ENCODE measurements at places on chromosomes 6 and 20.

GRCh38 chr6:31978831-31979230 is 3.0 kb upstream of the C4A start:
- peaks cover 2% of the 10 kb centered on the region for H3K36me3 ChIP-seq
- H3K4me3 ChIP-seq = no peak overlapping the region
- no peaks in the 10 kb centered on the region for H3K27me3 ChIP-seq
- DNase-seq = no peak

GRCh38 chr6:107561306-107561705 is 71.4 kb downstream of the SOBP start:
- no peaks in the 10 kb centered on the region for H3K36me3 ChIP-seq
- H3K27ac ChIP-seq = no peak overlapping the region
- no peak for DNase-seq

DNA sequence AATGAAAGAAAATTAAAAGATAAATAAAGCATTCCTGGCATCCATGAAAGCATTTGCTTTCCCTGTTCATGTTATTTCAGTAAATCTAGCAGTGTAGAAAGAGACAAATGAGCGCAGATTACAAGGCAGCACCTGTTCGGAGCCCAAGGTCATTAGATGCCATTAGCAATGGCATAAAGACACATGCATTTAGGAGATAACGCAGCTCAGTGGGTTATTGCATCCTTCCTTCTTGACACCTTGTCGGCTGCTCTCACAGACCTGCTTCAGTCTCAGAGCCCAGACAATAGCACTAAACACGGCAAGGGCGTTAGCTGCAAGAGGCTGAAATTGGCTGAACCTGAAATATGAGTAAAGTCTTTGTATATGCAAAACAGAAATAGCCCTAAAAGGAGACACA is 140.3 kb downstream of the ATXN1 start:
- no peak overlapping the region for H3K4me3 ChIP-seq
- H3K27me3 ChIP-seq = no peaks in the 10 kb centered on the region
- H3K27ac ChIP-seq = peak overlapping the region; percentile 70
- no peaks in the 10 kb centered on the region for H3K36me3 ChIP-seq

DNA sequence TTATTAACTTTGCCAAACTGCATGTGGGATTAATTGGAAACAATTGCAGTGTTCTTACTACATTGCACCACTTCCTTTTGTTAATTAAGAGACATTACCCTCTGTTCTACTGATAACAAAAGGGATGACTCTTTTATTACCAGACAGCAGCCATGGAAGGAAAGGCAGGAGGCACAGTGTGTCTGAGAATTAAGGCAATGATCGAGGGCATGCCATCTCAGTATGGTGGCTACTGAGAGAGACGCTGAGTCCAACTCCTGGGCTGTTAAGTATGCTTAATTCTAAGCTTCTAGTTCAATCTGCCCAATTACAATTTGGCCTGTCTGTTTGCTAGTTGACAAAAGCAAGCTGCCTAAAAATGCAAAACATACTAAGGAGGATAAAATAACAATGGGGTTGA is 227.4 kb downstream of the PHACTR1 start:
- H3K27me3 ChIP-seq = peaks cover 27% of the 10 kb centered on the region
- H3K4me3 ChIP-seq = no peak overlapping the region
- peaks cover 2% of the 10 kb centered on the region for H3K4me1 ChIP-seq
